Activated CD8-positive, alpha-beta memory T cell treated with anti-CD3 and anti-CD28 coated beads for 24 hours (primary cell): ENCODE measurements at places on chromosomes 12 and 14.

GRCh38 chr14:24411443-24412389, 12.9 kb downstream of the NYNRIN start:
- no peak for DNase-seq

DNA sequence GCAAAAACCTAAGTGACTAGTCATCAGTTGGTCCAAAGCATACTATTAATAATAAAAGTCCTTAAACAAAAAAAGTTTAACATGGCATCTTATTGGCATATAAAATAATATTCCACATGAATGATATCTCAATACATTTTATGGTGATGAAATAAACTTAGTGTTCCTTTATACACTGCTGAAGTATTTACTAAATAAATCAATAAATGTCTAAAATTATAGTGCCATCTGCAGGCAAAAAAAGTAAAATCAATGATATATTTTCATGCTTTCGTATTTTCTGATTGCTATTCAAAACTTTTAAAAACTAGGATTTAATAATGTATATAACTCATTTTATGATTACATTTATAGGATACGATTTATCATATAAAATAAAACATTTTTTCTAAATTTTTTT, 30.5 kb downstream of the PUS7L start:
- no peak for DNase-seq

- no peak for DNase-seq
Measured at GRCh38 chr12:88624911-88625310, 44.6 kb upstream of the KITLG start.

DNA sequence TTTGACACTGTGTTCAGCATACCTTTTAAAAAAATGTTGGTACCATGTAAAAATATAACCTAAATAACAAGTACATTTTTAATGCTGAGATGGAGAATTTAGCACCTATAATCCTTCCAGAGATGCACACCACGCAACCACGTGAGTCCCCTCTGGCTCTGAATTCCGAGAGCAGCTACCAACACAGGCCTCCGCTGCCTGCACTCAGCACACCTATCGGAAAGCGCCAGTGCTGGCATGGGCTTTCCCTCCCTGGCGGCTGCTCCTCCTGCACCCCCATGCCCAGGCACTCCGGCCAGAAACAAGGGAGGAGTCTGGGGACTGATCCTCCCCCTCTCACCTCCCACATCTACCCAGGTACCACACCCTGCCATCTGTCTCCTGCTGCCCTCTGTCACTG, 47.0 kb downstream of the ITPK1 start:
- DNase-seq, result no peak

DNA sequence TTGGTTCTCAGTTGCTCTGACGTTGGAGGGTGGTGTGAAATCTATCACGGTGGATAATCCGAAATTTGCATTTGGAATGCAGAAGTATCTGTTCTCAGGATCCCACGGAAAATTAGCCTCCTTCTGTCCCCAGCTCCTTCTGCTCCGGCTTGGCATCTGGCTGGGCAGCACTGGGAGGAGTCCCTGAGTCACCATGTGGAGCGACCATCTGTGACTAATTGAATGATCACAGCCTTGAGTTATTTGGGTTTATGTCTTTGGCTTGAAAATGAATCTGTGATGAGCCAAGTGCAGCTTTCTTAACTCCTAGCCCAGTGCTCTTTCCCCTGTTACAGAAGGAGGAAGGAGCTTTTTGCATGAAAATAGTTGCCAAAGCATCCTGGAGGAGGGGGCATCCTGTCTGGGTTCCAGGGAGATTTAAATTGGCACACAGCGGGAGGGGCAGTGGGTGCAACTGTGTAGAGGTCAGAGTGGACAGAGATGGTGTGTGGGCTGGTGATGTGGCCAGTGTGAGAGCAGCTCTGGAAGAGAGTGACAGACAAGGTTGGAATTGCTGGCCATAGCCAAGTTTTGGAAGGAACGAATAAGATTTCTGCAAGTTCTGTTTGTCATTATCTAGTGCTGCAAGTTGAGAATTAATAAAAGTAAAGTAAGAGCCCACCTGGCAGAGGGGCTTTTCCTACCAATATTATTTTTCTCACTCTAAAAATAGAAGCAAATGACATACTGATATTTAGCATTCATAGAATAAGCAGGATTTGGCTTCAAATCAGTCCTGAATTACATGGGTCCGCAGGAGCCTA, 74.4 kb downstream of the SLC24A4 start:
- no peak for DNase-seq

- no peak for DNase-seq
Measured at GRCh38 chr14:101737414-101738339, 23.8 kb upstream of the PPP2R5C start.

DNA sequence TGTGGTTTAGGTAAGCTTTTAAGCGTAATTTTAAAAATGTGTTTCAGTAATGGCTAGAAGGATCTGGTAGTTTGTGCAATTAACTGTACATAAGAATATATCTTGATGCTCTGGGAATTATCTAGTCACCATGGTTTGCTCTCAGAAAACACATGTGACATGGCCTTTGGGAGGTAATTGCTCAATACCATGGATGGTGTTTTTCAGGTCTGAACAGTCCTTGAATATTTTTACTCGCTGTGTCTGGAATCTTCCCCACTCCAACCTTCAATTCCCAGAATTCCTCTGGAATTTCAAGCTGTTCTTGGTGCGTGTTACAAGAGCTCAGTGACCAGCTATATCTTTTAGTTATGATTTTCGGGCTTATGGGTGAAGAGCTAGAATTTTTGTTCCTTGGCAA, 85.3 kb downstream of the DAAM1 start:
- no peak for DNase-seq

- no peak for DNase-seq
Measured at GRCh38 chr14:85596562-85596961, 66.6 kb downstream of the FLRT2 start.

GRCh38 chr12:90122681-90123080, 414.0 kb upstream of the ATP2B1 start:
- DNase-seq, result no peak

GRCh38 chr14:72640911-72641485, 252.9 kb downstream of the DPF3 start:
- DNase-seq, result no peak
